ENCODE measurements at places on chromosomes 13 and 19. TPM values are rescaled to one million over a fixed set of nuclear protein-coding genes. Genes with fewer than 3 reads are reported as not detected.

The RAB3D gene
- 18.1 TPM for polyA plus RNA-seq

The EBPL gene
- 55.2 TPM for polyA plus RNA-seq

The WTIP gene
- 39.1 TPM for polyA plus RNA-seq

The MEGF8 gene
- 45.6 TPM for polyA plus RNA-seq

The SOX1 gene
- not detected for polyA plus RNA-seq

The SLC15A1 gene
- 9.2 TPM for polyA plus RNA-seq

The PRSS57 gene
- polyA plus RNA-seq = 0.51 TPM

The ZIK1 gene
- 20.8 TPM for polyA plus RNA-seq

The PRR36 gene
- polyA plus RNA-seq = 9.6 TPM

The GDF15 gene
- 6.9 TPM for polyA plus RNA-seq

The PET100 gene
- polyA plus RNA-seq = 113 TPM

The FPR2 gene
- polyA plus RNA-seq = 0.19 TPM

The FFAR3 gene
- 0.20 TPM for polyA plus RNA-seq

The ATP4A gene
- polyA plus RNA-seq = 0.03 TPM

The FFAR2 gene
- 0.19 TPM for polyA plus RNA-seq

Measured in renal pelvis (tissue), 12 donors.